ENCODE measurements at places on chromosomes 11 and 22.

DNA sequence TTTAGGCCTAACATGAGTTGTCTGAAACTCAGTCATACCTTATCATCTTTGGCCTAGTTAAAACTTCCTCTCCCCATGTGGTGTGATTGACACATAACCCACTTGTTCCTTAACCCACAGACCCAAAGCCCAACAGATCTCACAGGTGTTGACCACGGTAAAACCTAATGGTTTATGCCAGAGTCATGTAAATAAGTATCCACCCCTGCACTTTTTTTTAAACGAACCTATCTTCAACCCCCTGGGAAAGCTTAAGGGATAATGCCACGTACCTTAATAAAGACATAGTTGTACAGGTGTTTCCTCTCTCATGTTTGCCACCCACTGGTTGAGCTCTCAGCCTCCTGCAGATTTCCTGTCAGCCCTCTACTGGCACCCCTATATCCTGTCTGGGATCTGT lies 709.3 kb upstream of the CCDC179 start:
- DNase-seq, result no peak

DNA sequence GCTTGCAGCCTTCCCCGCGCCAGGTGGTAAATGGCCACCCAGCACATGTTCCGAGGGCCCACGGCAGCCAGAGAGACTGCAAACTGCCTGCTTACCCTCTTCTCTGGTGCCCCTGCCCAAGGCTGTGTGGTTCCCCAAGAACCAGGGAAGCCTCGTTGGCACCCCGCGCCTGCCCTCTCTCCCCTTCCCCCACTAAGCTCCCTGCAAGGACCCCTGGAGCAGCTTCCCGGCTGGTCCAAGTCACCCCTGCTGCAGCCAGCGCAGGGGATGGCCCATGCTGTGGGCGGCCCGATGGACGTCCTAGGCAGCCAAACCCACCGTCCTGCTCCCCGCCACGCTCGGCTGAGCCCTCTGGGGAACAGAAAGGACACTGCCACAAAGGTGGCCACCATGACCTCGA lies 30.2 kb downstream of the MACROD1 start:
- DNase-seq, result no peak

GRCh38 chr11:63872800-63873197 lies 33.9 kb downstream of the MARK2 start:
- no peak for DNase-seq

DNA sequence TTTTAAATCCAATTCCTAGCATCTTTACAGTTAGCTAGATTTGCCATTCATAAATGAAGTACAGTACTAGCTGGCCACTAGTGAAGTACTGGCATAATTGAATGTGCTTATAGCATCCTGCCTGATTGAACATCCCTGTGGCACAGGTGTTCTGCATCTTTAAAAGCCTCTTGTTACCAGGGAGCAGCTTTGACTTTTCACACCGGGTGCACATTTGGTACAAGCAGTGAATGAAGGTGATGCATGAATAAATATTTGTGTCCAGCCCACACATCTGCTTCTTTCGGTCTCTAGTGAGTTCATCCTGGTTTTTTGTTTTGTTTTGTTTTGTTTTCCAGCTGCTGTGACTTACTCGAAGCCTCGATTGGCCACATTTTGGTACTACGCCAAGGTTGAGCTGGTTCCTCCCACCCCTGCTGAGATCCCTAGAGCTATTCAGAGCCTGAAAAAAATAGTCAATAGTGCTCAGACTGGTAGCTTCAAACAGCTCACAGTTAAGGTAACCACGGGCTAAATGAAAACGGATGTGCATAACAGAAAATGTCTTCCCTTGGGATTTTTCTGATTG lies 5.3 kb downstream of the ATP5MG start:
- no peak for DNase-seq

DNA sequence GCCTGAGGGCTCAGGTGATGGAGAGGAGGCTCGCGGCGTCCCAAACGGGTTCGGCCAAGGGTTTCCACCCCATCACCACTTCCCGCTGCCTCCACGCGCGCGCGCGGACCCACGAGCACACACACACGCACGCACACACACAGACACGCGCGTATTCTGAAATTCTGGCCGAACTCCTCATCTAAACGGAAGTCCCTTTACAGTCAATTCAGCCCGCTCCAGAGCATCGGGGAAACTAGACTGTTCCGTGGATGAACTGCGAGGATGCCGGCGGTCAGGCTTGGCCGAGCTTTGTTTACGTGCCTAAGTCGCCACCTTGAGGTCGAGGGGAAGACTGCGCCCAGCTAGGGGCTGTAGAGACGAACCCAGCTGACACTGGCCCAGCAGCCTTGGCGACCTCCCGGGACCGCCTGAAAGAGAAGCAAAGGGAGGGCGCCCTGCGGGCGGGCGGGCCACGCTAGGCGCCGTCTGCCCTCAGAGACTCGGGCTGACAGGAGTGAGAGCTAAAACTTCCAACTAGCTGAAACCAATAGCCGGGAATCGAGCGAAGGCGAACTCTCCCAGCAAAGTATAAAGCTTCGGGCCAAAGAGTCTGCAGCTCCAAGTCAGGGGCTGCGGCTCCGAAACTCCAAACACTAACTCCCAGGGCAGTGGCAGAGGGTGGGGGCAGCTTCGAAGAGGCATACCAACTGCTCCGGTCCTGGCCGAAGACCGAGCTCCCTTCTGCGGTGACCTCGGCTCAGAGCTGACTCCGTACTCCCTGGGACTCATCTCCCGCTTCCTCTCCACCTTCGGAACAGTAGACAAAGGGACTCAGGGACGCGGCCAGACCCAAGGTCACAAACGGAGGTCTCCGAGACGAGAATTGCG lies 124.7 kb upstream of the C11orf58 start:
- peak; percentile 82 for DNase-seq

DNA sequence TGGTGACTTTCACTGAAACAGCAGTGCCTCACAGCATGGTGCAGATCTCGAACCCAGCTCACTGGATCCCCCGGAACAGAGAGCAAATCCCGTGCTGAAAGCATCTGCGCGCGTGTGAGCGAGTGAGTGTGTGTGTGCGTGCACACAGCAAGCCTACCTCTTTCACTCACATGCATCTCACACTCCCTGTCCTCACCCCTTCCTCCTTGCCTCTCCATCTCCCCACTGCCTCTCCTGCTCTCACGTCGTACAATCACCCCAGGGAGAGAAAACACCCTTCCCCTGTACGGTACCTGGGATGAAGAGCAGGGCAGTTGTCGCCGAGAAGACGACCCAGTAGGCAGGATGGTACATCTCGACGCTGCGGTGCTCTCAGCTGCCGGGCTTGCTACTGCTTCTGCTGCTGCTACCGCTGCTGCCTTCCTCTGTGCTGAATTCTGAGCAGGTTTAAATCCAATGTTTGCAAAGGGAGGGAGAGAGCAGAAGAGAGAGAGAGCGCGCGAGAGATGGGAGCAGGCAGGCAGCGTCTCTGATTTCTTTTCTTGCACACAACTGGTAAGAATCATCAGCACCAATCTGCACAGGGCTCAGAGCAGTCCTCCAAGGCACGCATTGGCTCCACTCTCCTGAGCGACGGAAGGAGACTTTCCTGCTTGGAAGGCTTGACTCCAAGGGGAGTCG lies at the start of gene OPCML:
OPCML (minus strand) TSS at position 531 of the 681 bp plus-strand sequence.
- DNase-seq, result no peak

GRCh38 chr11:33735271-33736147 lies 714 bp downstream of the CD59 start:
- peak; percentile 55 for DNase-seq

DNA sequence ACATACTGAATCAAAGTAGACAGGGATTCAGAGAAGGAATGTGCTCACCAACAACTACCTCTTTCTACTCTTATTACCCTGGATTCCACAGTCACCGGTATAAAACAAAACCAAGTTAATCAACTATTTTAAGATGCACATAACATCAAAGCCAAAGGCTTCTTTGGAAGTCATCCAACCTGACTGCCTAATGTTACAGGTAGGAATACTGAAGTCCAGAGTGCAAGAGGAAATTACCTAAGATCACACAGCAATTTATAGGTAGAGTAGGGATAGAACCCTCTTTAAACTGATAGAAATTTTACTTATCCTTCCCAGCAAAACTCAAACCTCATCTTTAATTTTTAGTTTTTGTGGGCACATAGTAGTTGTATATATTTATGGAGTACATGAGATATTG lies 76.3 kb downstream of the PAK1 start:
- no peak for DNase-seq

DNA sequence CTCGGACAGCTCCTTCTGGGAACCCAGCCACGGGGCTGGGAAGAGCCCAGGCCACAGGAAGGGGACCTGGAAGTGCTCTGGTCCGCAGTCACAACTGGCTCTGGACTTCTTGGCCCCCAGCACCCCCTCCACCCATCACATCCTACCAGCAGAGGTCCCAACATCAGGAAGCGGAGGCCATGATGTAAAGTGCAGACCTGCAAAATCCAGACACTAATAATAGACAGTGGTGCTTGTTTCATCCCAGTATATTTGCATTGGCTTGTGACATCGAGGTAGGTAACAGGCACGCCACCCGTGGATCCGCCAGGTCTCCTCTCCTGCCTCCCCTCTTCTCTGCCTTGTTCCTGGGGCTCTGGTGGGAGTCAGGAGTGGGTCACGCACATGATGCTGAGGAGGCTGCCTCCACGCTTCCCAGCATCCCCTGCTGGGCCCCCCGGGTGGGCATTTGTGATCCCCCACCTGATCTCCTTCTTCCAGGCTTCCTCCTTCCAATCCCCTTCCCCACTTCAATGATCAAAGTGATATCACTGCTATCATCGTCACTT lies 1454.0 kb downstream of the BRD1 start:
- DNase-seq, result no peak

GRCh38 chr11:12372111-12372510 lies 5.3 kb upstream of the PARVA start:
- no peak for DNase-seq

GRCh38 chr11:102462610-102463009 lies 10.0 kb upstream of the TMEM123 start:
- no peak for DNase-seq

GRCh38 chr11:2295971-2296912 lies 5.5 kb downstream of the C11orf21 start:
- DNase-seq, result no peak

DNA sequence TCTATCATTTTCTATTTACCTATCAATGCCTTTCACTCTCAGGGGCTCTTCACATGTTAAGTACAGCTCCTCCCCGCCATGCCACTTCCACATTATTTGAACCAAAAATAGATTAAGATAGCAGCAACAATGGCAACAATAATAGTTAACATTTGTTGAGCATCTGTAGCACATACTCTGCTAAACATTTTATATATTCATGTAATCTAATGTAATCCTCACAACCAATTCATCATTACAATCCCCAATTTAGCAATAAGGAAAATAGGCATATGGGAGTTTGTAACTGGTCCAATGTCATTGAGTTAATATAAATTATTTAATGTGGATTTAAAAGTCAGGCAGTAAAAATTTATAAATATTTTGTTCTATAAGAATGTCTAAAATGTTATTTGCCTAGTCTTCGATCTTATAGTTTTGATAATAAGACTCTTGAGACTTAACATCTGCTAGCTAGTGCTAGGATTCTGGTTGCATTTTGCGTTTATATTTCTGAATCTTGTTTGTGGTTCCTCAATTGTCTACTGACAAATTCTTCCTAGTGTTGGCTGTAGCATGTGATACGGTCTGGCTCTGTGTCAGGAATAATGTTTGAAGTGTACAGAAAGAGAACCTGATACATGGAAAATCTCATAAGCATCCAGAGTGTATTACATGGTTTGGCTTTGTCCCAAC lies 621.5 kb upstream of the LUZP2 start:
- peak; percentile 1 for DNase-seq

GRCh38 chr11:131186629-131187101 lies 183.8 kb upstream of the NTM start:
- no peak for DNase-seq

All from large intestine (tissue), 12 donors.